Activated naive CD8-positive, alpha-beta T cell treated with anti-CD3 and anti-CD28 coated beads, Interleukin-2, amount 10 ng/mL, durations not matched to agents 7 days and 5 days (primary cell): ENCODE measurements at places on chromosomes 7 and 10.

GRCh38 chr7:132145063-132145462 is 431.2 kb downstream of the PLXNA4 start:
- no peak for DNase-seq

DNA sequence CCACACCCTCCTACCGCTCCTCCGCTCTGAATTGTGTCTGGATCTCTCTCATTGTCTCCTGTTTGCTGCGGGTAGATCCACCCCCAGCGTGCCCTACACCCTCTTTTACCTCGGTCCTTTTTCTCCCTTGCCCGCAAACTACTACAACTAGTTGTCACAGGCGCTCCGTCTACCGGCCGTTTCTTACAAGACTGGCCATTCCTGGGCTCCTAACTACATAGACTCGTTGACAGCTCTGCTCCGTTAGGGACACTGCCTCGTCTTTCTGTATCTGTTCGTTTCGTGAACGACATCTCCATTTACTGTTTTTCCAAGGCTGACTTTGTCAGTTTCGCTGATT is 786 bp downstream of the TAF3 start:
- no peak for DNase-seq

DNA sequence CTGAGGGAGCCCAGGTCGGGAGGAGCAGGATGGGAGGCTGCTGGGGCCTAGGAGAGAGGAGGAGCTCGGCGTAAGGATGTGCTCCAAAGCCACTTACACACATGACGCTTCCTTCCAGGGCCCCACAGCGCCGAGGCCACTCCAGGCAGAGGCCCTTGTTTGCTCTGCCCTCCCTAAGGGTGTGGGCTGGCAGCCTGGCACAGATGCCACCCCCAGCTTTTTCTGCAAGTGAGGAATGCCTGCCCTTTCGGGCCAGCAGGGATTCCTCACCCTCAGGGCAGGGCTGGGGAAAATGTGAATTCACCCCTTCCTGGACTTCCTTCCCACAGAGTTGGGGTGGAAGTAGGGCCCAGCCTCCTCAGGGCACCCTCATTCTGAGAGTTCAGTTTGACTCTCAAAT is 5.6 kb upstream of the AQP1 start:
- no peak for DNase-seq

DNA sequence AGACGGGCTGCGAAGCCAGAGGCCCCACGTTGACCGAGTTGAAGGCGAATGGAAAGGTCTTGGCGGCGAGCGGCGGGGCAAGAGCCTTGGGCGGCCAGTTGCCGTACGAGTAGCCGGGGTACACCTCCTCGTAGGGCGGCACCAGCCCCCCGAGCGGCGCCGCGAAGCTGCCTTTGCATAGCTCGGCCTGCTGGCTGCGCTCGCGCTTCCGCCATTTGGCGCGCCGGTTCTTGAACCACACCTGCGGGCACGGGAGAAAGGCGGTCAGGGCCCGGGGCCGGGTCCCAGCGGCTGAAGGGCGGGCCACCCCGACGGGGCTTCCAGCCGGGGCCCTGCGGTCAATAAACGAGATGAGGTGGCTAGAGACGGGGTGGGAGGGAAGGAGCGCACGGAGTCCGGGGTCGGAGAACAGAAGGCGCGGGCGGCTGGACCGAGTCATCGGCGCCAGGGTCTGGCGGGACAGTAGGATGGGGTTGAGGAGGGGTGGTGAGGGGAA is 4.8 kb downstream of the ELOVL3 start:
- DNase-seq = peak; percentile 75

- no peak for DNase-seq
Measured at GRCh38 chr10:30959836-30960210, 71.8 kb downstream of the ZNF438 start.

DNA sequence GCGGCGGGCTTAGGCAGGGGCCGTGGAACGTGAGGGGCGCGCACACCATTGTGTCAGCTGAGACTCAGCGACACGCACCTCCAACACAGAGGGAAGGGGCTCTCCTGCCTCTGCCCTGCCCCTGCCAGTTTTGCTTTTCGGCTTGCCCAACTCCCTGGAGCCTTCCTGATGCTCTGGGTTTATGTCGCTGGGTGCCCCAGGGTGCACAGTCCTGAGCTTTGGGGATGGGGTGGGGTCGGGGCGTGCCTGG is 13.3 kb downstream of the TMEM120A start:
- no peak for DNase-seq

DNA sequence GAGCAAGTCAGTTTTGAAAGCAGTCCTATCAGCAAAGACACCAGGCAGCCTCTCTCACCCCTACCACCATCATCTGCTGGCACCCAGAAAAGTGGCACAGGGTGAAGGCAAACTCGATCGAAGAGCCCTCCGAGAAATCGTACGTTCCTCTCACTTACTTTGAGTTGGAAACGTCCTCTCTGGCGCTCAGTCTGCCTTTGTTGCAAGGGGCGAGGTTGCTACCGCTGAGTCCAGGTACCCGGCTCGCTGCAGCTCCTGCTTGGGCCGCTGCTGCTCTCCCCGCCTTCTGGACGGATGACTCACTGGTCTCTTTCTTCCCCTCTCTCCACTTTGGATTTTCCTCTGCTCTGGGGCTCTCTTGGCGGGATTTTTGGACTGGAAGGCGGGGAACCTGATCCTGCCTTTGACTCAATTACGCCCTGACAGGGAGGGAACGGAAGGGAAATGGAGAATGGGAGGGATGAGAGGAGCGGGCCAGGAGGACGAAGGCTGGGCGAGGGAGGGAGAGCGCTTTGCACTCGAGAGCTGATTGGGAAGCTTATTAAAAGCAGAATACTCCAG is at the start of gene PTN:
Gene PTN, minus strand, starts transcription at position 453 of the 561 bp plus-strand sequence. CDS start 88,760 bp downstream, outside the sequence.
- no peak for DNase-seq

GRCh38 chr10:86164960-86165630 is 201.5 kb downstream of the GRID1 start:
- DNase-seq = peak; percentile 2

- no peak for DNase-seq
Measured at GRCh38 chr7:936386-937054, 18.0 kb downstream of the ADAP1 start.

DNA sequence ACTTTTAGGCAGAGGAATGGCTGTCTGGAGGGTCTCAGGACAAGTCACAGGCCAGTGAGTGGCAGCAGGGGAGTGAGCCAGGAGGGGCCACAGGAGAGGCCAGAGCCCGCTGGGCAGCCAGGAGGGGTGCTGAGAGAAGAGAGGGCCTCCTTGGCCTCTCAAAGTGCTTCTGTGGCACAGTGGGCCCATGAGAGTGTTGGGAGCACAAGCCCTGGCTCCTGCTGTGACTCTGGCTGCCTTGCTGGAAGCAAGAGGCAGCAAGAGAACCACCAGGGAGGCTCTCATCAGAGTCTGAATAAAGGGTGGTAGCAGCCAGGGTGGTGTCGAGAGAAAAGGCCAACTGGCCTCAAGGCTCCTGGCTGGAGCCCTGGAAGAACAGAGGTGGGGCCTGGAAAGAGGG is 91.1 kb downstream of the VOPP1 start:
- DNase-seq = no peak

DNA sequence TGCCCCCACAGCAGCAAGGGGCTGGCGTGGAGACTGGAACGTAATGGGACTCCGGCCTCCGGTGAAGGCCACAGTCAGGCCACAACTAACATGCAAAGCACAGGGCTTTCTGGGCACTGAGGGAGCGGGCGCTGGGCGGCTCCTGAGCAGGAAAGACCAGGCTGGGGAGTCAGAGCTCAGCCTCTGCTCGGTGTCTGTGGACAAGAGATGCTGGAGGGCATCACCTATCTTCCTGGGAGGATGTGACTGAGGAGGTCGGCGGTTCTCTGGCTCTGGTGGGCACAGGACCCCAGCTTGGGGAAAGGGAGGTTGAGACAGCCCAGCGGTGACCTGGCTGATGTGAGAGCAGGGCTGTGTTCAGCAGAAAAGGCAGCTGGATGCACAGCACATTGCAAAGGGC is 11.7 kb downstream of the CNPY1 start:
- DNase-seq = no peak

- DNase-seq = no peak
Measured at GRCh38 chr7:6730343-6730633, 23.5 kb upstream of the ZNF12 start.

DNA sequence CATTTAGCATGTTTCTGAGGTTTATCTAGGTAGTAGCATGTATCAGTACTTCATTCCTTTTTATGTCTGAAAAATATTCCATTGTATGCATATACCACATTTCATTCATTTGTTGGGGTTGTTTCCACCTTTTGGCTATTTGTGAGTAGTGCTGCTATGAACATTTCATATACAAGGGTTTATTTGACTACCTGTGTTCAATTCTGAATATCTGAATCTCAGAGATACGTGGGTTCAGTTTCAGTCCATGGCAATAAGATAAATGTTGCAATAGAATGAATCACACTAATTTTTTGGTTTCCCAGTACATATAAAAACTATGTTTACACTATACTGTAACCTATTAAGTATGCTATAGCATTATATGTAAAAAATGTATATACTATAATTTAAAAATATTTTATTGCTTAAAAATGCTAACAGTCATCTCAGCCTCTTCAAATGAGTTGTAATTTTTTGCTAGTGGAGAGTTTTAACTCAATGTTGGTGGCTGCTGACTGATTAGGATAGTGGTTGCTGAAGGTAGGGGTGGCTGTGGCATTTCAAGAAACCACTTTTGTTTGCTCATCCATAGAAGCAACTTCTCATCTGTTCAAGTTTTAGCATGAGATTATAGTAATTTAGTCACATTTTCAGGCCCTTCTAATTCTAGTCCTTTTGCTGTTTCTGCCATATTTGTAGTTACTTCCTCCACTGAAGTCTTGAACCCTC is 13.9 kb downstream of the PLEKHA1 start:
- no peak for DNase-seq

- DNase-seq = no peak
Measured at GRCh38 chr10:84334811-84335210, 6.4 kb downstream of the CCSER2 start.

- DNase-seq = no peak
Measured at GRCh38 chr7:155681663-155682062, 37.2 kb downstream of the RBM33 start.

- DNase-seq = no peak
Measured at GRCh38 chr10:101136007-101136707, 5.1 kb downstream of the TLX1 start.

DNA sequence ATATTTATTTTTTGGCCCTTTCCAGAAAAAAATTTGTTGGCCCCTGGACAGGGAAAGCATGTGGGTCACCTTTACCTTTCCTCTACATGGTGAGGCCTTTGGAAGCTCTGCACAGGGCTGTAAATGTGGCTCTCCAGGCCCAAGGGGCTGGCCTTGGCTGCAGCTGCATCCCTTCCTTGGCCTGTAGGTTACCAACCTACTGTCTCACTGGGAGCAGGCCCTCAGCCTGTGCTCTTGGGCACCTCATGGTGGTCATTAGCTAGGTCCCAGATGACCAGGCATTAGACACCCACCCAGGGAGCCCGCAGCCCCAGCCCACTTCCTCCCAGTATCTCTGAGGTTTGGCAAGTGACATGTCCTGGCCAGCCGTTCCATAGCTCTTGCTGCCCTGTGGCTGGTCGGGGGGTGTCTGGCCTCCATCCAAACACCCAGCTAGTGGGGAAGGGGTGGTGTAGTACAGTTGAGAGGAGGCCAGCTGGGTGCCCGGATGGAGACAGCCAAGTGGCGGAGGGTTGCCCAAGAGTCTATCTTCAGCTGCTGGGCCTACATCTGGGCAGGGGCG is 7.1 kb upstream of the CPA5 start:
- DNase-seq = no peak

DNA sequence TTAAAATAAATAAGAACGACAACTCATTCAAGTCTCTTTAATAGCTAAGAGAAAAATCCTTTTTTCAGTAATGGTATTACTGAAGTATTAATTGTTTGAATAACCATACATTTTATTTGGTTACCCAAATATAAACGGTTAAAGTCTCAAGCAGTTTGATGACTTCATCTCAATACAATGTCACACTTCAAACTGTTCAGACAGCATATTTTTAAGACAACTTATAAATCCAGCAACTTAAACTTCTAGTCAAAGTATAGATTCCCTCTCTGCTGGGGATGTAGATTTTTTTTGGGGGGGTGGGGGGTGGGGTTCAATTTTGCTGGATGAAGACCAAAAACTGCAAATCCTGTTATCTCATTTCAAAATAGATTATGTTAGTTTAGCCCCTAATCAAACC is 42.0 kb downstream of the GNA12 start:
- DNase-seq = no peak

DNA sequence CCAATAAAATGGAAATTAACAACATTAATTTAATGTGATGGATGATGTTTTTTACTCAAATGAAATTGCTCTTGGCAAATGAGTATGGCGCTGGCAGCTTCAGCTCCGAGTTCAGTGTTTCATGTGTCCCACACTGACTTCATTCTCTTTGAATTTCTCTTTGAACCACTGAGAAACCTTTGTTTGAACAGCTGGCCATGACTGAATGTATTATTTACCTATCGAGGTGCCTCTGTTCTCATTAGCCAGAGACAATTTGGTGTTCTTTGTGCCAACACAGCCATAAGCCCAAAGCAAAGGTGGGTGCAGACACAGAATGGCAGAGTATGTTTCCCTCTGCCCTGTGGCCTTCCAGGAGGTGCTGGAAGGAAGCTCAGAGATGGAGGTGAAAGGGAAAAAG is 42.1 kb downstream of the TMEM178B start:
- no peak for DNase-seq

DNA sequence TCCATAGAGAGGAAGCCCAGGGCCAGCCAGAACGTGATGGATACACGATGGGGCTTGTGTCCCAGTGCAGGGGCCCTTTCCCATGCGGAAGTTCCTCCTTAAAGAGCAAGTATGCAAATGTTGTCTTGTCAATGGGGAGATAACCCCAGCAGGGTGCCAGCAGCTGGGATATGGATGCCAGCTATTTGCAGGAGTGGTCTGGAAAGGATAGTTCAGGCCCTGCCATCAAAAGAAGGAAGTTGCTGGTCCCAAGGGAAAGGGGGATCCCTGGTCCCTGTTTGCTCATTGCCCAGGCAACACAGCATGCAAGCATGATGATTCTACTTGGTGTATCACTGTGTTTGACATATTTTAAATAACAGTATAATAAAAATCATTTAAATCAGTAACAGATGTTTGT is 73.1 kb upstream of the HECW1 start:
- DNase-seq = no peak

- no peak for DNase-seq
Measured at GRCh38 chr10:111161109-111161874, 84.5 kb downstream of the ADRA2A start.

GRCh38 chr10:120841522-120842189 is 9.5 kb upstream of the WDR11 start:
- no peak for DNase-seq

GRCh38 chr10:100318207-100318606 is 11.8 kb downstream of the PKD2L1 start:
- no peak for DNase-seq

GRCh38 chr7:42208572-42208971 is 28.4 kb downstream of the GLI3 start:
- DNase-seq = no peak

GRCh38 chr10:112379635-112380296 is 5.8 kb downstream of the ACSL5 start:
- DNase-seq = no peak

GRCh38 chr7:18901982-18902421 is 215.4 kb downstream of the TWIST1 start:
- no peak for DNase-seq

GRCh38 chr10:78225594-78225993 is 191.9 kb downstream of the RPS24 start:
- DNase-seq = no peak
